Activated T-cell treated with anti-CD3 and anti-CD28 coated beads, Interleukin-2, amount 50 U/mL, for 72 hours (primary cell): ENCODE measurements at places on chromosomes 5 and 9. TPM values are rescaled to one million over a fixed set of nuclear protein-coding genes. Genes with fewer than 3 reads are reported as not detected.

DNA sequence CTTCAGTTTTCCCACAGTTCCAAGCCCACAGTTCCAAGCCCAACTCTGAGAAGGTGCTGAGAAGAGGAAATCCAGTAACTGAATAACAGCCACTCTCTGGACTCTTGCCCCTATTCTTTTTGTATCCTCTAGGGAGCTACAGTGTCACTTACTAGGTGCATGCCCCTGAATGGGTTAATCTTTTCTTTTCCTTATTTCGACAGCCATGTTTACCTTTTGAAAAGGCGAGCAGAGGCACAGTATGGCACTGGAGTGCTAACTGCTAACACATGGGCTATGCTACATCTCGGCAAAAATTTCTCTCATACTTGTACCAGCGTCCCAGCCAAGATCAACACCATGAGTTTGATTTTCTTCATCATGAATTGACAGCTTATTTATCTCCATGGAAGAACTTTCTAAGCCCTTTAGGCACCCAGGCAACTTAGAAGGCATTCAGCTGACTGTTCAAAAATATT, 222.6 kb downstream of the EBF1 start:
- DNase-seq: no peak

DNA sequence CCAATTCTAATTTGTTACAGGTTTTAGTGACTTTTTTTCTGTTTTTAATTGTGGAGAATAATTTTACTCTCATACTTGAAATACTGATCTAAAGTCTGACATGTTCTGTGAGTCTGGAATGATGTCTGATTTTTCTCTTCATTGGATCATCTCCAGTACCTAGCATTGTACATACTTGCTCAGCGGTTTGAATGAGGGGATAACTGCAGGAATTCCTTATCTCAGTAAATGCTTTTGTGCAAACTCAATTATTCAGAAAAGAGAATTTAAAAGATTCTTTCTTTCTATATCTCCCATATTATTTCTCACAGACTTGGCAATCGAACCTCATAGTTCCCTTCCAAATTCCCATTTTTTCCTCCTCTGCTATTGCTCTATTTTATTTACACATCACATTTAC, 397.9 kb upstream of the SGCD start:
- no peak for DNase-seq

DNA sequence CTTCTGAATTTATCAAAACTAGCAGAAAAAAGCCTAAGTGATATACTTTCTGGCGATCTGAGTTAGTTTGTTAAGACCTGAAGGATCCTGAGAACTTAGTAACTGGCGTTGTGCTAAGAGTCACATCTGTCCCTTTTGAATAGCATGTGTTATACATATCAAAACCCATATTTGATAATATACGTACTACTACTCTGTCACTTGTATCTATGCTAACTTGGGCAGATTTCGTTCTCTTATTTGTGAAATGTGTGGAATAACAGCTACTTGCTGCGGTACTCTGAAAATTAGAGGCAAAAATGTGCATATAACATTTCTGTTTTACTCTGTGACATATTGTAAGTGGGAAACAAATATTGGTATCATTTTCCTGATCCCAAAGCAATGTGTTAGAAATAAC, 126.4 kb downstream of the PARP8 start:
- no peak for DNase-seq

DNA sequence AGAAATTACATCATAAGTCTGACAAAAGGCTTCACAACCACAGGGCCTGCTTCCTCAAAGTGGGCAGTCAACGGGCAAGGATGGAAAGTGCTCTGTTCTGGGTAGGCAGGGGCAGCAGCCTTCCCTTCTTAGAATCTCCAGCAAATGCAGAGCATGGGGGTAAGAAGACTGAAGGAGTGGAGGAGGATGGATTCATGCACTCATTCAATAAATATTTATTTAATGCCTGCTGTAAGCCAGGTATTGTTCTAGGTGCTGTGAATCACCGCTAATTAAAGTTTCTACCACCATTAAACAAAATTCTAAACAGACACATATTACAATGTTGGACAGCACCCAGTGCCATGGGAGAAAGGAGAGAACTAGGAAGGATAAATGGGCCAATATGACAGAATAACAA, 195.6 kb downstream of the ELAVL2 start:
- DNase-seq: no peak

GRCh38 chr9:129774791-129775447, 22.1 kb upstream of the PTGES start:
- DNase-seq: no peak

DNA sequence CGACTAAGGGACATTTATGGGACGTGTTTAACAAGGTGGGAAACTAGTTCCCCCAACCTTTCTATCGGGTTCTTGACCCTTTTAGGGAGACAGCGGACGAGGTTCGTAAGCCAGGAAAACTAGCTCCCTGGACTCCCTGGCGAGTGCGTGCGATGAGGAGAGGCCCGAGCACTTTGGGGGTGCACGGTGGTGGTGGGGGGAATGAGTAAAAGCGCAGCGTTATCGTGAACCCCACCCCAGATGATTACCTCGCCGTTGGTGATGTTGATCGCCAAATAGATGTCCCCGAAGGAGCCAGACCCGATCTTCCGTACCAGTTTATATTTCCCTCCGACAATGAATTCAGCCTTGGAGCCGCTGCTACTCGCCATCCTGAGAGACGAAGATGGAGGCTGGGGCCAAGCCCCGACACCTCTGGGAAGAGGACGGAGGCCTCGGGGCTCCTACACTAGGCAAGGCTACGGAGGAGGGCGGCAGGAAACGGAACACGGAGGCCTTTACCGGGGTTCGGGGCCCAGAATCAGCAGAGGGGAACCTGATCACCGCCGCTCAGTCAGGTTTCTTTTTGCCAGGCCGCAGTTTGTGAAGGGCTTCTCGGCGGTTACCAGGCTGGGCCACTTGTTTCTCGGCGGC, 529 bp downstream of the CSNK1A1 start:
- DNase-seq: no peak

GRCh38 chr5:76601470-76601869, 21.7 kb downstream of the F2RL2 start:
- peak; percentile 42 for DNase-seq

DNA sequence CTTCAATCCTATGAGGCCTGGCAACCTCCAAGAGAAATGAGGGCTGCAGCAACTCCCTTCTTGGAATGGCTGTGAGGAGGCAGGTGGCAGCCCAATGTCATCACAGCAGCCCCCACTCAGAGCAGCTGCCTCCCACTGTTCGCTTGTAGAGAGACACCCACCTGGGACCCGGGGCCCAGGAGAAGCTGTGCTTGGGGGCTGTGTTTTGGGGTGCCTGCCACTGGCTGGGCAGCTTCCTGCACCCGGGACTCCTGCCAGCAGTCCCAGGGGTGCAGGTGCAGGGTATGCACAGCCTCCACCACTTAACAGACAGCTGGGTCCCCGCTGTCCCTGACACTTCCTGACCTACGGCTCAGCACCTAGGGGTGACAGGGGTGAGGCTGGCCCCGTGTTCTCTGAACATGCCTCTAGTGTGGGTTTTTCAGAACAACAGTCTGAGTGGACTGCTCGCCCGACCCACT, 26.2 kb downstream of the NIPAL4 start:
- DNase-seq: no peak

DNA sequence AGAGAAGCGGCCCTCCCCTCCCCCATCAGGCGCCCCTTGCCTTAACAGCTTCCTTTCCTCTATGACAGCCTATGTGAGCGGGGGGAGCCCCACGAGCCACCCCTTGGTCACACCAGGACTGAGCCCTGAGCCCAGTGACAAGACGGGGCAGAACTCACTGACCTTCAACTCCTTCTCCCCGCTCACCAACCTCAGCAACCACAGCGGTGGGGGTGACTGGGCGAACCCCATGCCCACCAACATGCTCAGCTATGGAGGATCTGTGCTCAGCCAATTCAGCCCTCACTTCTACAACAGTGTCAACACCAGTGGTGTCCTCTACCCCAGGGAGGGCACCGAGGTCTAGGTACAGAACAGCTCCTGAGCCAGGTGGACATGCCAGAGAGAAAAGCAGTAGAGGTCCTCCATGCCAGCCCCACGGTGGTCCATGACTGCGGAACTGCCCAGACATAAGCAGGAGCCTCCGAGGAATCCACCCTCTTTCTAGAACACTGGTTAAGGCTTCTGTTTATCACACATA, 2.6 kb downstream of the FOXI1 start:
- no peak for DNase-seq

DNA sequence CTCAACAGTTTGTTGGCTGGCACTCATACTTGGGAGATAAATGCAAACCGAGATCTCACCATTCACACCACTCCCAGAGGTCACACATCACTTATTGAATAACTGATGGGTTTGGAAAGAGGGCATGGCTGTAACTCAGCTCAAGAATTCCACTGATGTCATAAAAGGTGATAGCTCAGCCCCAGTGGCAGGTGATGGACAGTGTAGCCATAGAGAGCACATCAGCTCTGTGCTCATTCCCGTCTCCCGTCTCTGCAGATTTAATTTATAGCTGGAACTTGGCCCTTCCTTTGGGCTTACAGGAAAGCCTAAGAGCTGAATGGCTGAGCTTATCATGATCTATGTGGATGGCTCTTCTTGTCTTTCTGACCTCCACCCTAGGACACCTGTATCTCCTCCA, 59.8 kb downstream of the INSYN2B start:
- DNase-seq: no peak

Gene FBXL17
- 12.5 TPM for total RNA-seq

Gene RUSC2
- total RNA-seq: 5.3 TPM

Gene PRLR
- total RNA-seq: not detected

Gene C5orf52
- total RNA-seq: not detected

Gene NOXA1
- total RNA-seq: 1.8 TPM

Gene IL4
- 1.2 TPM for total RNA-seq

Gene ADGRV1
- 0.12 TPM for total RNA-seq
